ENCODE measurements at places on chromosomes 2 and 18.
A peak's percentile ranks its signal among the peaks of the same experiment; 100 is the strongest.

DNA sequence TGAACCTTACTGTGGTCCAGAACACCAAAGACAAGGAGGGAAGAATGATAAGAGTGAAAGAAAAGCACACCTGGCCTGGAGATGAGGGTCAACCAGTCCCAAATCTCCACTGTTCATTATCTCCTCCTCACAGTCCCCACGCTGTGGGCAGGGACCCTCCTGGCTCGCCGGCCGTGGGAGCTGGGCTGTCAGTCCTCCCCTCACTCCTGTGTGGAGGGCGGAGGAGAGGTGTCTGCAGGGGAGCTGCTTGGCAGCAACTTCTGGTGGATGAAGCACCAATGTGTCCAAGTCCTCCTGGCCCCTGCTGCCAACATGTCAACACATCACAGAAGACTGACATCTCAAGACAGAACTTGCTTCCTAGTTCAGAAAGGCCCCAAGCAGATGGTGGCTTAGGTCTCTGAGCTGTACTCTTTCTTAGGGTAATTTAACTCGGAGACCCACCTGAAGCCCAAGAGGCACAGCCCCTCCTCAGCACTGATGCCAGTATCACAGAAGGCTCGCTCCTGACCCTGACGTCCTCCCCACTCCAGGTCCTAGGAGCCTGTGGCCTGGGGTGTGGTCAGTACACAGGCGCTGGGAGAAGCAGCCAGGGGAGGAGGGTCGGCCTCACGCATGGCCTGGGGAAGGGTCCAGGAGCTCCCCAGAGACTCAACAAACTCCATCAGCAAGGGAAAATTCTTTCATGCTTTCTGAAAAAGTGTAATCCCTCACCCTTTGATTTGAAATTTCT lies 54.5 kb downstream of the PARD6G start:
- no peak for DNase-seq

GRCh38 chr2:119599384-119599783 lies 55.1 kb downstream of the CFAP221 start:
- no peak for DNase-seq

DNA sequence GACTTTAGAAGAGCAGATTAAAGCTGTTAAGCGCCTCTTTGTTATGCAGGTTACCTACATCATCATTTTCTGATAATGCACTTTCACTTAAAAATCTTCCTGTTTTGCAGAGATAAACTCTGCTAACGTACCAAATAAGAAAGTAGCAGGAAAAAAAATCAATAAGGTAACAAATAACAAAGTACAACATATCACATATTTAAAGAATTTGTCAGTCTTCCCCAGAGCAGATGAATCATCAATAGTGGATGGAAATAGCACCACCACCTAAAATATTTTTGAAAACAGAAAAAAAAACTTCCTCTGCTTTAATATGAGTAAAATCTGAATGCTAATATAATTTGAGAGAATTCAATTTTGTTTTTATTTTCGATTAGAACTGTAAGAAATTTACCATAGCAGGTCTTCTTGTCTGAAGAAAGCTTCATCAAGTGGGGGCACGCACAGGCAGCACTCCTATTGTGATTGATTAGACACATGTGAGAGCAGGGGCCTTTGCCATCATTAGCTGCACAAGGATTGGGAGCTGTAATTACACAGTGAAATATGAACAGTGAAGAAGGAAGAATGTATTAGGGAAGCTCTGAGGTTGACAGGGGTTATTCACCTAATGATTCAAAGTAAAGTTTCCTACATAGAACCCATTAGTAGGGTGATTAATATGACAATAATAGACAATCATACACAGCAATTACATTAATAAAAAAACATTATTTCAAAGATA lies 1279.4 kb downstream of the LRP1B start:
- DNase-seq, result no peak

DNA sequence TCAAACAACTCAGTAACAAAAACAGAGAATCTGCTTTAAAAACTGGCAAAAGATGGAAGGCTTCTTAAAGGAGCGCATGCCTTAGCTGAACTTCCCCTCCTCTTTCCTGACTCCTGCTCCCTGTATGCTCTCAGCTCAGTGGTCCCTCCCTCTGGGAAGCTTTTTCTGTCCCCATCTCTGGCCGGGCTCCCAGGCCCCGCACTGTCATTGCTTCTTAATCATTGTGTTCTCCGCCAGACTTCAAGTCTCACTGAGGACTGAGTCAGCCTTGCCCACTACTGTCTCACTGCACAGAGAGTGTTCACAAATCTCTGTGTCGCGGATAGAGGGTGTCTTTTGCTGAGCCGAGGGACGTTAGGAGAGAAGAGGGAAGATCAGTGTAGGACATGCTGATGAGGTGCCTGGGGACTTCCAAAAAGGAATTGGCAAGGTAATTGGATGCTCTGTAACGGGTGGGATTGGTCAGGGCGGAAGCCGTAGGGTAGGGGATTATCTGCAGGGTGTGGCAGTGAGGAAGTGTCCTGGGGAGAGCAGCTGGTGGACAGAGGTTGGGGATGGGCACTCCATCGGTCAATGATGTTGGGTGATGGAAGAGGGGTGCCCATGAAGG lies 16.2 kb downstream of the TOGARAM2 start:
- DNase-seq, result no peak

- DNase-seq, result peak; percentile 64
Observed at GRCh38 chr2:112541315-112542122, 746 bp upstream of the POLR1B start.

DNA sequence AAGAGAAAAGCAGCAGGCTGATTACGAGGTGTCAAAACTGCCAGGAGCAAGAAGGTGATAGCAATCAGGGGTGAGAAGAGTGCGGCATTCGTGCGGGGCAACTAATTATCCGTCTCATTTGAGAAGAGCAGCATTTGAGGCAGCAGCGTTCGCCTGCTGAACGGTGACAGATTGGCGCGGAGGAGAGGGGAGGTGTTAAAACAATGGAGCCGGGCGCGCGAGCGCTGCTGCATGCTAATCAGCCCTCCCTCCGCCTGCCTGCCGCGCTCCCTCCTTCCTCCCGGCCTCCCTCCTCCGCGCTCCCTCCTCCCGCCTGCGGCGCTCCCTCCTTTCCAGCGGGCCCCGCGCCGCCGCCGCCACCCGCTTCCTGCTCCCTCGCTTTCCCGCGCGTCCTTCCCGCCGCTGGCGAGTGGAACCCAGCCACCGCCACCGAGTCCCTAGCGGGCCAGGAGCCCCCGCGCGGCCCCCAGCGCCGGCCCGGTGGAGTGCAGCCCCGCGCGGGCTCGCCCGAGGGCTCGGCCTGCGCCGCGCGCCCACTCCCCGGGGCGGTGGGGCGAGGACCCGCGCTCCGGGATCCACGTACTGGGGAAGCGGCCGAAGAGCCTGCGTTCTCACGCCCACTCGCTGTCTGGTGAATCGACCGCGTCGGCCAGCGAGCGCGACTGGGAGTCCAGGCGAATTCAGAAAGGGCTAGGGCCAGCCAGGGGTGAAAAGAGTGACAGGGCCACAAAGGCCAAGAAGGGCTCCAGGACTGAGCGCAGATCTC lies 69.5 kb upstream of the PSMD14 start:
- DNase-seq, result peak; percentile 67

GRCh38 chr2:181357979-181358378 lies 99.2 kb upstream of the ITGA4 start:
- DNase-seq, result no peak

GRCh38 chr18:11494107-11494506 lies 115.3 kb upstream of the SLC35G4 start:
- DNase-seq, result no peak

DNA sequence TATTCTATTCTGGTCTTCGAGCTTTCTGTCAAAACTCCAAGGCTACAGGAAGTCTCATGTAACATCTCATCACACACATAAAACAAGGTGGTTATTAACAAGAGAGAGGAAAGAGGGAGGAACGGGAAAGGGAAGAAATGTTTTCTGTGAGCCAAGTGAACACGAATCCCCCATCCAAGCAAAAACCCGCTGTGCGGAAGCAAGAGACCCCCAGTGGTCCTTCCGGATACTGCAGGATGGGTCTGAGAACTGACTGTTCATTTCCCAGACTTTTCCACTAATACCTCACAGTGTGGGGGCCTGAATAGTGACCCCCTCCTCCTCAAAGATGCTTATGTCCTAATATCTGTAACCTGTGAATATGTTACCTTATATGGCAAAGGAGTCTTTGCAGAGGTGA lies 19.0 kb upstream of the DIPK1C start:
- DNase-seq, result no peak

DNA sequence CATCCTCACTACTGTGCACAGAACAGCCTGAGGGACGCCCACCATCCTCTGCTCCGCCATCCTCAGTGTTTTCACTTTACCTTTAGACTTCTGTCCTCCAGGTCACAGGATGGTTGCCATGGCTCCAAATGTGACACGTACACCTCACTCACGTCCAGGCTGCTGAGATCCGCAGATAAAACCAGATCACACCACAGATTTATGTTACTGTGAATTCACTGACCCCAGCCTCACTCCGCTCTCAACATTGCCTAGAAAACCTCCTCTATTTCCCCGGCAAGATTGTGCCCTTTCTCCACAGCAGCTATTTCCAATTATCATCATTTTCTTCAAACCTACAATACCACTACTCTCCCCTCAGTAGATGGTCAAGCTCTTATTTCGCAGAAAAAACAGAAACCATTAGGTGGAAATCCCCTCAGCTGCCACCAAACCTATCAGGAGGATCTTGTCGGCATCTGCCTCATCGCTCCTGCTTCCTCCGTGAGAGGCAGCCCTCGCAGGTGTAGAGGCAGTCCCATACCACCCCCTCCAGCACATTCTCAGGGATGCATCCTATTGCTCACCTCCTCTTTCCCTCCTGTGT lies 49.8 kb upstream of the SLC1A4 start:
- DNase-seq, result no peak

- no peak for DNase-seq
Observed at GRCh38 chr2:209121691-209122090, 302.2 kb upstream of the MAP2 start.

DNA sequence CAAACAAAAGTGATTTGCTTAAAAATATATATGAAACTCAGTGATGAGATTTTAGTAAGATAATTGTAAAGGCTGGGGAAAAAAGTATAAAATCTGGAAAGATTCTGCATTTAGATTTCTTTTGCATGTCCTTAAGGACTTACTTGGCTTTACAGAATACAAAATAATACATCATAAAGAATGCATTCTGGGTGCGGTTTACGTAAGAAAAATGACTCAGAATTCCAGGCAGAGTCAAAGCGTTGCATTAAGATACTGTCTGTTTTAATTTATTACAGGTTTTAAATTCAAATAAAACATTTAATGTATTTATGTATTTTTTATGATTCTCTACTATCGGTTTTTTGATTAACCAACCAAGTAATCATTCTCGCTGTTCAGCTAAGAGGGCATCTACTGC lies 178.0 kb downstream of the SH3BP4 start:
- no peak for DNase-seq

GRCh38 chr2:241796610-241797138 lies 12.3 kb upstream of the NEU4 start:
- no peak for DNase-seq

- DNase-seq, result no peak
Observed at GRCh38 chr18:3468833-3469232, 18.9 kb downstream of the TGIF1 start.

GRCh38 chr2:217437290-217437870 lies 565.4 kb downstream of the TNS1 start:
- no peak for DNase-seq

GRCh38 chr18:38250971-38251370 lies 685.4 kb upstream of the CELF4 start:
- DNase-seq, result no peak

DNA sequence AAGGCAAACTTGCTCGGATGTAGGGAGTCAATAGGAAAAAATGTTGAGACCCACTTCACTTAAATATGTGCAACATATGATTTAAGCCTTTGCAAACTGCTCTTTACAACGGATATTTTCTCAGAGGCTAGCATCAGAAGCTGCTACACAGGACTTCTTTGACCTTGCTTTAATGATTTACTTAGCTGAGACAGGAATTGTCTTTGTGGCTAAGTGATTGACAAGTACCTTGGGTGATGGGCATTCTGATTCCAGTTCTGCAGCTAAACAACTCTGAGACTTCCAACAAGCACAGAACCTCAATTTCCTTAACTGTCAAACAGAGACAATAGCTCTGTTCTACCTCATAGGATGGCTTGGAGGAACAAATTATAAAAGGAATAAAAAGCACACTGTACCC lies 150.2 kb downstream of the NCKAP5 start:
- no peak for DNase-seq

- no peak for DNase-seq
Observed at GRCh38 chr2:60515721-60516226, 37.7 kb downstream of the BCL11A start.

GRCh38 chr2:8219631-8220355 lies 462.1 kb upstream of the ID2 start:
- DNase-seq, result no peak

DNA sequence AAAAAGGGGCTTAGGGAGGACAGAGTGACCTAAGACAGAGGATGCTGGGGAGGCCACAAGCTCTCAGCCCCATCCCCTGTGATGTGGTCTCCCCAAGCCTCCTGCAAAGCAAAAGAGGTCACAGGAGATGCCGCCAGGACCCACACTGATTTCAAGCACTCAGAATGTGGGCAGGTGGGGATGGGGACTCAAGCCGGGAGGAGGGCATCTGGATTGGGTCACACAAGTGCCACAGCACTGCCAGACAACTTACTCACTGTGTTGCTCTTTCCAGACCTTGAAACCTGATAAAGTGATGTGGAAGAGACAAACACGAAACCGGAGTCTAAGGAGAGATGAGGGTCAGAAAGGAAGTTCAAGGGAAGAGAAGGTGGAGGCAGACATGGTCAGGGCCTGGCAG lies 95.7 kb downstream of the TTC32 start:
- DNase-seq, result no peak

GRCh38 chr18:32511147-32511546 lies 40.5 kb upstream of the GAREM1 start:
- no peak for DNase-seq

DNA sequence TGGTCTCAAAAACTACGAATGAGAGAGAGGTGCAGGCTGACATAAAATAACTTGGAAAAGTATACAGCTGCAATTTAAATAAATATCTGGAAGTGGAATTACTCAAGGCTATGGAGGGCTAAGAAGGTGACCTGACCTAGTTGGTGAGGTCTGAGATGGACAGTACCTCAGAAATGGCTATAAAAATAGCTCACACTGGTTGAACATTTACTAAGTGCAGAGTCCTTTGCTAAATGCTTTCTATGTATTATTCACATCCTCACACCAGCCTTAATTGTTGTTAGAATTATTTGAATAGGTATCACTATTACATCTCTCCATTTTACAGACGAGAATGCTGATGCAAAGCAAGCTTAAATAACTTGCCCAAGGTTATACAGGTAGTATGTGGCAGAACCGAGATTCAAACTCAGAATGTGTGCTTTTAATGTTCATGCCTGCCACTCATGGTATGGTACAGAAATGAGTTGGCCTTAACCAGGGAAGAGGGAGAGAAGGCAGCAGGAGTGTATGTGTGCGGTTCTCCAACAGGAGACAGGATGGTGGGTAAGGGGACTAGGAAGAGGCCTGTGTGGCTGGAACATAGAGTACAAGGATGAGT lies 37.4 kb downstream of the MRPL44 start:
- DNase-seq, result no peak

GRCh38 chr18:54859667-54860421 lies 31.6 kb downstream of the RAB27B start:
- DNase-seq, result no peak

DNA sequence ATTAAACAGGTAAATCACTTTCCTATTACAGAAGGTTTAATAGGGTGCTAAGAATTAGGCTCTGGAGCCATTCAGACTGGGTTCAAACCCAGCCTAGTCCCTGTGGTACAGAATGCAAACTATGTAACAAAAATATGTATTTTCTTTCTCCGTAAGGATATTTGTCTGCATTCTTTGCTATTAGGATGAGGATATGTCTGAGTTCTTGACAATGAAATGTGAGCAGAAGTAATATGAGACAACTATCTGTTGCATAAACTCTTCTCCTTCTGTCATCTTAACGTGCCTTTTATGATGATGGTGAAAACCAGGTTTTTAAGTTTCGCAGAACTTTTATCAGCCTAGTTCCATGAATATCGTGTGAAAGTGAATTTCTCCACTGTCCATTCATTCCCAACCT lies 1129.1 kb upstream of the ZEB2 start:
- DNase-seq, result no peak

Data from activated CD8-positive, alpha-beta memory T cell treated with anti-CD3 and anti-CD28 coated beads, Interleukin-2, amount 50 U/mL, for 4 hours (primary cell).